ENCODE measurements at places on chromosomes 2 and 18.

DNA sequence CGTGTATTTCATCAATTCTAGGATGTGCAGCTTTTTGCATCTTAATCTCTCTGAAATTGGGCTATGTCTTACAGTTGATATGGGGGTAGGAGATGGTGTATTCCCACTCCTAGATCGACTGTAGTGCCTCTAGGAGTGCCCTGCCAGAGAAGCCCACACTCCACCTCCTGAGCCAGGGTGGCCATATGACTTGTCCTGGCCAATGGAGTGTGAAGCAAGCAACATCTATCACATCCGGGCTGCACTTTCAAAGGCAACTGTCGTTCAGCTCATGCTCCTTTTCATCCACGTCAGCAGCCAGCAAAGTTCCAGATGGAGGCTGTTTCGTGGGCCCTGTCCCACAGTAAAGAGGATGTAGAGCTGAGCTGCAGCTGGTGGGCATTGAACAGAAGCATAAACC is 149.4 kb upstream of the SLC1A4 start:
- DNase-seq, result no peak

DNA sequence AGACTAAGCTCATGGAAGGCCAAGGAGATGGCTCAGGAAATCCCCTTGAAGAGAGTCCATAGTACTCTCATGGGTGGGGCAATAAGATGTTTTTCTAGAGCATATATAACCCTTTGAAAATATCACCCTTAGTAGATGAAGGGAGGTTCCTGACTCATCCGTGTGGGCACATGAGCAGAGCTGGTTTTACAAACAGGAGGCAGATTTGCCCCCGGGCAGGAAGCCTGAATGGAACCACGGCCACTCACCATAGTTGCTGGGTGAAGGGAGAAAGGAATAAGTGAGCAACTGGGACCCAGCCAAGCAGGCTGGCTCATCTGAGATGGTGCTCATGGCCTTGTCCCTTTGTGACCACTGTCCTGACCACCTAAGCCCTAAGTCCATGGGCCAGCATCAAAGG is 29.0 kb upstream of the MAPRE3 start:
- DNase-seq, result no peak

GRCh38 chr2:113124181-113124961 is 3.0 kb upstream of the IL1RN start:
- no peak for DNase-seq

DNA sequence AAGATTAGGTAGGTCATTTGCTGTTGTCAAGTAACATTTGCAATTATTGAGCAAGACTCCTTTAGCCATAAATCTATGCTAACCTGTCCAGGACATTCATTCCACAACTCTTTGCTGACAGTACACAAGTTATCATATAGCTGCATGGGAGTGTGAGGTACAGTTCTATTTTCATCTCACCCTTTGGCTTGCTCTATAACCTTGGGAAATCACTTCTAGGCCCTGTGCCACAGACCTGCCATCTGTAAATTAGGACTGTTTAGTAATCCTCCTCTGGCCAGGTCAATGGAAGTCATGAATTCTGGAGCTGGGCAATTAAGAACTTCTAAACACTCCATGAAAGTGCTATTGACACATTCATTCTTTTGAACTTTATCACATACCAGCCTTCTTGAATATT is 34.6 kb upstream of the PAIP2B start:
- no peak for DNase-seq

DNA sequence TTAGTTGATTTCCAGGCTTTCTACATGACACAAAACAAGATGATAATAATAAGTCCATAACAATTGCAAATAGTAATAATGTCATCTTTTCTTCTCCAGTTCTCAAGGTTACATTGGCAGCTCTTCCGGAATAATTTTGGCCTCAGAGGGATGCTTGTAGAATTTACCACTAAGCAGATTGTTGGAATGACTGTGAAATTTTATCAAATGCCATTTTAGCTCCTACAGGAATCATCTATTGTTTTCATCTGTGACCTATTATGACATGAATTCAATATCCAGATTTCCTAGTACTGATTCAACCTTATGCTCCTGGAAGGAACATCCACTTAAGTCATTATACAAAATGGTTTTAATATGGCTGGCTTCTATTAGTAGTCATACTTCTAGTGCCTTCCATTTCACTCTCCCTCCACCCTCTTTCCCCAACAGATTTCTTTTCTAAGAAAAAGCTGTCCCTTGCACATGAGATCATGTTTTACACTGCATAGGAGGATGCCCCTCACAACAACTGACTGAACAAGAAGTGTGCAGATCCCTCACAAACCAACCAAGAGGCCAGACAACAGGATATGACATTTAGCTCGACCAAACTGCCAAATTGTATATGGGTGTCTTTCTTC is 200.0 kb downstream of the DNER start:
- DNase-seq, result no peak

GRCh38 chr2:182319556-182320505 is 107.0 kb downstream of the PDE1A start:
- no peak for DNase-seq

GRCh38 chr2:23419171-23420090 is 34.5 kb downstream of the KLHL29 start:
- DNase-seq, result no peak

DNA sequence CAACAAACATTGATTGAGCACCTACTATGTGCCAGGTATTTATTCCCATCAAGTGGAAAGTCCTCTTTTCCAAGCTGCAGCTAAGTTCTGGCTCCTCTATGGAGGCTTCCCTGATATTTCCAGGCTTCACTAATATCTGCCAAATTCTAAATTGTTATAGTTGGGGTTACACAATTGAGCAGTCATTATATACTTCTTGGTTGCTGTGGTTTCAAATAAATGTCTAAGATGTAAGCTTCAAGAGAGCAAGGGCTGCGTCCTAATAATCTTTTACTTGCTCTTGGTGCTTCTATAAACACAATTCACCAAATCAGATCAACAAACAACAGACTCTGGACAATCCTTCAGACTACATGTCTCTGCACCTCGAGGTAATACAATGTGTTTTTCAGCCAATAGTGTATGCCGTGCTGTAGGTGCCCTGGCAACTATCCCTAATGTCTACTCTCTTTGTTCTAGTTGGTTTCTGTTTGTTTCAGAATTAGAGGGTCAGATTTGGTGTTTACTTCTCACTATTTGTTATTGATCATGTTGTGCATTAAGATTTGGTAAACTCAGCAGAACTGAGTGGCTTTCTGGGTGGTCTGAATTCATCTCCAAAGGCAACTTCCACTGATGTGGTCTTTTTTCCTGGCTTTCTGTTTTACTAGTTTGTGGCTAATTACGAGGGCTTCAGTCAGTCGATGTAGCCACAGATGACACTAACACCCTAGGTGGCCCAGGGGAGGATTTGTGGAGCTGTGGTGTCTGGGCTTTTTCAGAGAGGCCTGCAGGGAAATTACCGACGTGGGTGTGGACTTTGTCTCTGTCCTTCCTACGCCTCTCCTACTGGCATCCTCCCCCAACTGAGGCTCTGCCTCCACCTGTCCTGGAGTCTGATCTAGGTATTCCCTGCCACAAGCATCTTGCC is 50.4 kb downstream of the CDCA7 start:
- DNase-seq, result no peak

DNA sequence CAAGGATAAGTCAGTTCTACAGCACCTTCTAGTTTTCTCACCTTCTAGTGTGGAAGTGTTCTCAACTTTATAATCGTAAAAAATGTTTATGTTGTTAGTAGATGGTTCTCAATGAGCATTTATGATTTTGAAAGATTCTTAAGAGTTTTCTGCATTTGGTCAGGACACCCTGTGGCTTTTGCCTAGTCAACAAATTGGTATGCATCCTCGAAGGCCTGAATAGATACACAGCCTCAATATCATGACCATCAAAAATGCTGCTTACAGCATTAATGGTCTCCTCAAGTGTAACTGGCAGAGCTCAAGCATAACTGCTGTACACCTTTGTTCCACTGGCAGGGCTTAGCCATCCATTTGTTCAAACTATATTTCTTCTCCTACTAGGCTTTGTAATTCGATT is 96.7 kb downstream of the CRACDL start:
- no peak for DNase-seq

DNA sequence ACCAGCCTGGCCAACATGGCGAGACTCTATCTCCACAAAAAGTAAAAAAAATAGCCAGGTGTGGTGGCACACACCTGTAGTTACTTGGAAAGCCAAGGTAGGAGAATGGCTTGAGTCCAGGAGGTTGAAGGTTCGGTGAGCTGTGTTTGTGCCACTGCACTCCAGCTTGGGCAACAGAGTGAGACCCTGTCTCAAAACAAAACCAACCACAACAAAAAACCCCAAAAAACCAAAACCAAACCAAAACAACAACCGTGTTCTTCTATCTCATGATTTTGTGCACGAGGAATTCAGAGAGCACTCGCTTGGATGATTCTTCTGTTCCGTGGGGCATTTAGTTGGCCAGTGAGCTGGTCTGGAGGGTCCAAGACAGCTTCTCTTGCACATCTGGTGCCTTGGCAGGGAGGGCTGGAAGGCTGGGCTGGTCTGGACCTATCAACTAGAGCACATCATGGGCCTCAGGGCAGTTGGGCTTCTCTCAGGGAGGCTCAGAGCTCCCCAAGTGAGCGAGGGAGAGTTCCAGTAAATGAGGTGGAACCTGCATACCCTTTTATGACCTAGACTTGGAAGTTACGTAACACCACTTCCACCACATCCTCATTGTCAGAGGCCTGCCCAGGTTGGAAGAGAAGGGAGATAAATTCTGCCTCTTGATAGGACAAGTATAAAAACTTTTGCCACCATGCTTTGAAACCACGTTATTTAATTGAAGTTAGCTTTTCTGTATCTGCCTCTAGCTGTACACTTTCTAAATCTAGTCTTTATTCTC is 25.2 kb downstream of the SIX2 start:
- DNase-seq, result no peak

DNA sequence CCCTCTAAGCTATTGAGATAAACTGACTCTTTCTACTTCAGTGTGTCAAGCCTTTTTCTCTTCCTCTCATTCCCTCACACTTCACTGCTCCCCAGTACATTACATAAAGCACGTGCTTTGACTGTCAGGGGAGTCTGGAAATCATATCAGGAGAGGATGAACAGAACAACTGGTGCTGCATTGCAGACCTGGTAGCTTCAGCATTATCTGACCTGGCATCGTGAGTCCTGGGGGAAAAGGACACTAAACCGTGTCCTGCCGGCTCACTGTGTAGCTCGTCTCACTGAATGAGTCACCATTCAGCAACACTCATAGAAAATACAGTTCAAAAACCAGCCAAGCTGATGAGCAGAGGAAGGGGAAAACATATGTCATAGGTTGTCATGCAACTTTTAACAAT is 108.5 kb upstream of the UNC80 start:
- no peak for DNase-seq

GRCh38 chr2:177063331-177063730 is 149.3 kb upstream of the HNRNPA3 start:
- no peak for DNase-seq

DNA sequence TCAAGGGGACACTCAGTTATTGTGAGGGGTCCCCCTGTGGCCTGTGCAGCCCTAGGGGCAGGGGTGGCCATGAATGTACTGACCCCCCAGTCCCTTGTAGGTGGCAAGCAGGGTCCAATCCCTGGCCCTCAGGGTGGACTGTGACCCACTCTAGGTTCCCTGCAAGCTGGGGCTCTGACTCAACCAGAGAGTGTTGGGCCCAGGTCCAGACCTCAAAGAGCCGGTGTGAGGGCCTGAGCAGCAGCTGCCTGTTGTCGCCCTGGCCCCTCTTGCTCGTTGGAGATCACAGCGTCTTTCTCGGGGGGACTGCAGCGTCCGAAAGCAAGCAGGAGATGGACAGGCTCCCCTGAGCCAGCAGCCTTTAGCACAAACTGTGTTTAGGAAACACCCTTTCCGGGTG is 66.8 kb upstream of the ATG16L1 start:
- no peak for DNase-seq

- no peak for DNase-seq
These were observed 33.0 kb downstream of the COPS8 start for GRCh38 chr2:237118561-237119155.

- DNase-seq, result no peak
These were observed 760 bp upstream of the CNOT11 start for GRCh38 chr2:101251844-101252407.
